CD8-positive, alpha-beta T cell (primary cell): ENCODE measurements at places on chromosomes 6 and 20.

- no peak for DNase-seq
Observed at GRCh38 chr6:111472933-111473435, 10.0 kb downstream of the REV3L start.

DNA sequence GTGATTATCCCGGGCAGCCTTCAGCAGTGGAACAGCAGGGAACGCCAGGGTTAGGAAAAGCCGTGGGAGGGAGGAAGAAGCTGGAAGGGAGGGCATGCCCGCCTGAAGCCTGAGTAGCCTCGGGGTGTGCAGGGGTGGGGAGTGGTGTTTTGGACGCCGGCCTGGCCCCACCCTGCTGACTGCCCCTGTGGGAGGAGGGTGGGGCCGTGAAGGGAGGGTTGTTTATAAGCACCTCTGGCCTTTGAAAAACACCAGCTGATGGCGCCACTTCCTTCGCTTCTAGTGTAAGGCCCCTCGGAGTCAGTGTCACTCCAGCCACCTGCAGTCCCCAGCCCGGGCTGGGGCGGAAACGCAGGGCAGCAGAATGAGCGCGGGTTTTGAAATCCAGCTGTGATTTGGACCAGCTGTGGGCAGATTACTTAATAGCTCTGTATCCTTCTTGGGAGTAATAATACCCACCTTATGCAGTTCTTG is 52.8 kb upstream of the BMP6 start:
- no peak for DNase-seq

DNA sequence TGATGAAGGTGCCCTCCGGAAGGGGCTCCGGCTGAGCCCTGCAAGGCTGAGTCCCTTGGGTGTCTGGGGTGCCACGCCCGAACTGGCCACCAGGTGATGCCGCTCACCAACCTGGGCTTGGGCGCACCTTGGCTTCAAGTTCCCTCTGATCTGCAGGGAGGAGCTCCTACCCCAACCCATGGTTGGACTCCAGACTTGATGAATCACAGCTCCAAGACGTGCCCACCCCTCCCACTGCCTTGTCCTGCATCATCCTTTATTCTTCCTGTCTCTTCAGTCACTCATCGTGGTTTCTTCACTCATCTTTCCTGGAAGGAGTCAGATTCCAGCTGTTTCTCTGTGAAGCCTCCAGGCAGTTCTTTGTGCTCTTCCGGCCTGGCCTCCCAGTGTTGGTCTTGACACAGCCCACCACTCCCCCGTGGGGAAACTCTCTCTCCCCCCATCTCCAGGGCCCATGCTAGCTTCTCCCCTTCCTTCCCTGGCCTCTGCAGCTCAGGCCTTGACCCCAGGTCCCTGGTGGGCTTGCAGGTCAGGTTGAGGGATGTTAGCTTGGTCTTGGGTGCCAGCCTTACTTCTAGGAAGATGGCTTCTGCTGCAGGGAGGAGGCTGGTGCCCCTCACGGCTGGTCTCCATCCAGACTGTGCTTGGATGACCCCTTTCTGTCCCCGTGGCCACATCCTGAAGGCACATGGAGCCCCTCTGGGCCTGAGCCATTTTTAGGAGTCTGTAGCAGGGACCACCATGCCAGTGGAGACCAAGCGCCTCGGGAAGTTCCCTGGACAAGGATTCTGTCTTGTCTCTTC is 2.6 kb upstream of the ZBP1 start:
- DNase-seq: peak; percentile 77

- no peak for DNase-seq
Observed at GRCh38 chr6:67630146-67630545, 1004.9 kb upstream of the ADGRB3 start.

DNA sequence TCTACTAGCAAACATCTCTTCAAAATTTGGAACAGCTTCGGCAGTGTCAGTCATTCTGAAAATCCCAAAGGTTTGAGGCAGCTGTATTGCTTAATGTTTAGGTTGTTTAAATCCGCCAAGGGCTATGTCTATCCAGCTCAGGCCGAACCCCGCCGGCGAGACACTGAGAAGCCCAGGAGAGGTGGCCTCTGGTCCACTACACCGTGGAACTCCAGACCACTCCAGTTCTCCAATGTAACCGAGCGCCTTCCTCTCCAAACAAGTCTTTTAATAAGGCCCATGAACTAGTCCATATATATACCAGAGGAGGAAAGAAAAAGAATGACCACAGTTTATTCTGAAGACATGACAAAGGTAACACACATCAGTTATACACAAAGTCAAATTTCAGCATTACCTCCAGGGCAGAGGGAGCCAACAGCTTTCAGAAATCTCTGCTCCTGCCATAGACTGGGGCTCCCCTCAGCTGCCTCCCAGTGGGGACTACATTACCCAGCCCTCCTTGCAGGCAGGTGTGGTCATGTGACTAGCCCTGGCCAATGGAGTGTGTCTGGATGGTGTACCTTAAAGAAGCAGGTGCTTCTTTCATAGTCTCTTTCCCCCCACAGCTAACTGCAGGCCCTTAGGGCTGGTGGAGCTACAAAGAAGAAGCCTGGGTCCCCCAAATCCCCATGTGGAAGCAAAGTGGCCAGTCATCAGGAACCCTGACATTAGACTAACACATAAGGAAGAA is at the start of gene RAMACL:
RAMACL (minus strand) TSS at position 255 of the 733 bp plus-strand sequence; CDS start at position 54, 201 bp downstream.
- DNase-seq: peak; percentile 69

GRCh38 chr20:39800111-39800510 is 838.0 kb downstream of the DHX35 start:
- DNase-seq: no peak

DNA sequence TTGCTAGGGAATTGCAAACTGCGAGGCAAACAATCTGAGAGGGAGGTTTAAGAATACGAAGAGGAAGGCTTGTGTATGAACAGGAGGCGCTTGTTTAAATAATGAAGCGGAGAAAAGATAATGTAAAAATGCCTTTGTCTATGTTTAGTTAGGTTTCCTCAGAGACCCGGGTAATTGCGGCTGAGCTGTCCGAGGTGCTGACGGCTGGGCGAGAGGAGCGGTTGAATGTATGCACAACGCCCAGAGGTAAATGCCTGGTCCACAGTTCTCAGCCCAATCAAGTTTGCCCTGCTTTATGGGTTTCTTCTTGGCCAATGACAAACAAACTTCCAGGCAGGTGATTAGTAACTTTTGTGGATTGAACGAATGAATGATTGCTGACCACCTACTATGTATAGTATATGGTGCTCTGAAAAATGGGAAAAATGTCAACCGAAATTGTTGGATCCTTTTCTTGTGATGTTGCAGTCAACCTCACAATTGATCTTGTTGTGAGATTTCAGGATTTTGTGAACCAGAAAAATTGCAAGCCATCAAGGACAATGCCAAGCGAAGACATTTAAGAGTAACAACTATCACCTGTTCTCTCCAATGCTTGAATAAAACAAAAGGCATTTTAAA is 38.3 kb upstream of the SLC32A1 start:
- peak; percentile 16 for DNase-seq

DNA sequence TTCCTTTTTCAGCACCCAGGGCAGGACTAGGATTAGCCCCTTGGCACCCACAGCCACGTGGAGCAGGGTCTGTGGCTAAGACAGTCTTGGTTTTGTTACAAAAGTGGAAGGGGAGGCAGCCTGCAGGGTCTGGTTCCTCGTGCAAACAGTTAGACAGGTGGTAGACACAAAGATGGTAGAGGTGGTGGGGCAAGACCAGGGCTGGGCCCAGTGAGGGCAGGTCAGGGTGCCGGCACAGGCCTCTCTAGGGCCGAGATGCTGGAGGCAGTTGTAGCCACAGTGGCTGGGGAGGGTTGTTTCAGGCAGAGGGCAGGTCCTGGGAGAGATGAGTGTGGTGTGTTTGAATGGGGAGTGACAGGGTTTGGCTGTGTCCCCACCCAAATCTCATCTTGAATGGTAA is 161.6 kb downstream of the SMOC2 start:
- DNase-seq: no peak

- DNase-seq: no peak
Observed at GRCh38 chr6:87209812-87210211, 54.4 kb downstream of the ZNF292 start.

- no peak for DNase-seq
Observed at GRCh38 chr20:46789339-46790028, 80.0 kb downstream of the SLC2A10 start.

DNA sequence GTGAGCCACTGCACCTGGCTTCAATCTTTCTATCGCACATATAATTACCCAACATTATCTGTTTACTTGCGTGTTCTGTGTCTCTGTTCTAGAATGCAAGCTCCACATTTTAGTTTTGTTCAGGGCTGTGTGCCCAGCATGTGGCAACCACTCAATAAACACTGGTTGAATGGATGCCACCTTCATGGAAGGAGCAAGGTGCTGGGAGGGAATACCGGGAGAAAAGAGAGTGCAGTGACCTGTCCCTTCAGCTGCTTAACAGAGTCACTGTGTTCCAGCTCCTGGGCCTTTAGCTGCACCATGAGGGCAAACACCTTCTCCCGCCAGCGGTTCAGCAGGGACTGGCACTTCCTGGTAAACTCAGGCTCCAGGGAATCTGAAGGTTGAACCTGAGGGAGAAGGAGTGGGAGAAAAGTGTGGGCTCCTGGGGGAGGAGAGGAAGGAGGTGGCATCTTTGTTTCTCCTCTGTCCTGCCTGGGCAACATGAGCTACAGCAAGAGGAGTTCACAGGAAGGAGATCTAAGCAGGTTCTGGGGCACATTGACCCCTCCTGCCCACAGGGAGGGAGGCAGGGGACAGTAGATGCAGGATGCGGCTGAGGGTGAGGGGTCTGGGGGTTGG is 7.7 kb downstream of the CCHCR1 start:
- no peak for DNase-seq

DNA sequence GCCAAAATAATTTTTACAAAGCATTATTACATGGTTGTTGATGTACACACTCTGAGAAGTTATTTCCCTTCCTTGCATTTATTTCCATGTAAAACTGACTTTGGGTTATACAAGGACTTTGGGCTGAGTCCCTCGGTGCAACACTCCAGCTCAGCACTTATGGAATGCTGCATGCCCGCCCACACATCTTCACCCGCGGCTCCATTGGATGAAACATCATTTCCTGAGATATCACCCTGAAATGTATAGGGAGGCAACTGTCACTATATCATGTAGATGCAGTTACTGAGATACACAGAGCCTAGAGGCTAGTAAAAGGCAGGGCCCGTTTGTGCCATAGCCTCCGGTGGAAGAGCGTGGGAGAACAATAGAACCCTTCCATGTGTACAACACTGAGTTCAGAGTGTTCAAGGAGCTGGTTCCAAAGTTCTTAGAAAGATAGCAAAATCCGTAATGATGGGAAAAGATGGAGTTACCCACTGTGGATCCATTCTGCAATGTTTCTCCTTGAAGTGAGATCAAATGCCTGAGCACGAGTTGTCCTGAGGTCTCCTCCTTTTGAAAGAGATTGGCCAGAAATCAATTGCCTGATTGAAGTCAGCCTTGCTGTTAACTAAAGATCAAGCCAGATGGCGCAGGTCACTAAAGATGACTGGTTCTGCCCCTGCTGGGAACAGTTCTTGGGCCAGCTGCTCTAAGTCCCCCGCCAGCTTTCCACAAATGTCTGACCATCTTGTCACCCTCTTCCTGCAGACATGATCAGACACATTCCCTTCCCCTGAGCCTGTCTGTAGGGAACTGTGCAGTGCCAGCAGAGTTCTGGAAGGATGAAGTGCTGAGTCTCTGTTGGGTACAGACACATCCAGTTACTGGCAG is 100.9 kb upstream of the IYD start:
- no peak for DNase-seq

DNA sequence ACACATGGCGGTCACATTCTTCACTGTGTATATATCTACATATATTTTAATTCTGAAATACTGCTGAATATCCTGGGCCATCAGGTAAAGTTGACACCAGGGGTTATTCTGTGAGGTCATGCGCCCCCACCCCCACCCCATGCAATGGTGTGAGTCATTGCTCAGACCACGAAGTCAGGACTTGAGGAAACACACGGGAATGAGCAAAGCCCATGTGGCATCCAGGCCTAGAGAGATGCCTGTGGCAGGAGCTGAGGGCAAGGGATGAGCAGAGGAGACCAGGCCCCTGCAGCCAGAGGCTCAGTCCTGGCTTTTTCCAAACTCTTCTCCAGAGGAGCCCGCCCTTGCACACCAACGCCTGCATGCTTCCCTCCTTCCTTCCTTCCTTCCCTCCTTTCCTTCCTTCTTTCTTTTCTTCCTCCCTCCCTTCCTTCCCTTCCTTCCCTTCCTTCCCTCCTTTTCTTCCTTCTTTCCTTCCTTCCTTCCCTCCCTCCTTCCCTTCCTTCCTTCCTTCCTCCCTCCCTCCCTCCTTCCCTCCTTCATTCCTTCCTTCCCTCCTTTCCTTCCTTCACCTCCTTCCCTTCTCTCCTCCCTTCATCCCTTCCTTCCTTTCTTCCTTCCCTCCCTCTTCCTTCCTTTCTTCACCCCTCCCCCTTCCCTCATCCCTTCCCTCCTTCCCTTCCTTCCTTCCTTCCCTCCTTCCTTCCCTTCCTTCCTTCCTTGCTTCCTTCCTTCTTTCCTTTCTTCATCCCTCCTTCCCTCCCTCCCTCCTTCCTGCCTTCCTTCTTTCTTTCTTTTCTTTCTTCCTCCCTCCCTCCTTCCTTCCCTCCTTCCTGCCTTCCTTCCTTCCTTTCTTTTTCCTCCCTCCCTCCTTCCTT is 72.0 kb upstream of the INSM1 start:
- no peak for DNase-seq

DNA sequence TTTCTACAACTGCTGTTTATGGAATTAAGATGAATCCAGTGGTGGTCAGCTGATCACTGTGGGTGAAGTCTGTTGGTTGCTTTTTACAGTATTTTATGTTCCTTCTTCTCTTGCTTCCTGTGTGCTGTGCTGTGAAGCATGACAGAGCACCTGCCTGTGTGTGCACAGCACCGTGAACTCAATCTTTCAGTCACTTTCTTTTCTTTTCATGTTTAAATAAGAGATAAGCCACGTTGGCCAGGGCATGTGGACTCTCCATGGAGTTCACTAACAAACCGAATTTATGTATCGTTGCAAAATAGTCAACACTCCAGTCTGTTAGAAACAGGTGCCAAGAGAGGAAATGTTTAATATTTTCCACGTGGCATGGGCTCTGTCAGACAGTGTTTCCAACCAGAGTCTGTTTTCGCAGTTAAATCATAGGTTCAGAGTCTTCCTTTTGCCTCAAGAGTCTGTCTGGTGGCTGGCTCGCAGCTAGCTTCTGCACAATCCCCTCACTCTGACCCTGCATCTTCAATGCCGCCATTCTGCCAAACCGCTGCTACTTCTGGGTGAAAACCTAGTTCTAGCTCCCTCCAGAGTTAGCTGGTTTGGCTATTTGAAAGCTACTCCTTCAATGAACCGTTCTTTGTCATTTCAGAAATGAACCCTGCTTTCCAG is 73.2 kb downstream of the QRSL1 start:
- no peak for DNase-seq

DNA sequence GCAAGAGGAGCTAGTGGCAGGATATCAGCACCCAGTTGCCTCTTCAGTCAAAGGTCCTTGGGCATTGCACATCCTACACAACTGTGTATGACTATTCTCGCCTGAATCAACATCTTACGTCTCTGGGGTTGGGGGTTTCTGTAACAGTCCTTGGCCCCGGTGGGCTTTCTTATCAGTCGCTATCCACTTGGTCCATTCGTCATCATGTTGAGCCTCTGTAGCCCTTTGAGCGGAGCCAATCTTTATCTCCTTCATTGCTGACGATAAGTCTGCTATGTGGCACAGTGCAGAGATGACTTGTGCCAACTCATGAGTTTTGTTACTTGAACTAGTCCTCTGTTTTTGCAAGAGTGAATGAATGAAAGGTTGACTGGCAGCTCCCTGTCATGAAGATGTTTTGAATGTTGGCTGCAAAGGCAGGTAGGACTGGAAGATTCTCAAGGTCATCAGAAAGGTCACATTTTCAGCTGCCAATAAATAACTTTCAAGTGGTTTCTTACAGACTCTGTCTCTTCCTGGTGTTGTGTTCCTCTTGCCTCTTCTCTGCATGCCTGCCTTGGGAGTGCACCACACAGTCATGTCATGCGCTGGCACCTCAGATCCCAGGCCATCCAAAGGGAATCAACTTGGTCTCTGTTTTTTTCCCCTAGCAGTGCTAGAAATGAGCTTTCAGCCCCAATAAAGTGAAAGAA is 238.9 kb downstream of the SLC24A3 start:
- no peak for DNase-seq
